ENCODE measurements at places on chromosomes 11 and 22. TPM values are rescaled to one million over a fixed set of nuclear protein-coding genes. Genes with fewer than 3 reads are reported as not detected.

The OR51I1 gene
- not detected for total RNA-seq

The AQP11 gene
- 7.5 TPM for total RNA-seq

The APOL5 gene
- total RNA-seq, result not detected

The PARVG gene
- not detected for total RNA-seq

The MS4A12 gene
- not detected for total RNA-seq

The SEC14L6 gene
- total RNA-seq, result not detected

The KCNA4 gene
- not detected for total RNA-seq

The ROBO4 gene
- total RNA-seq, result not detected

The MUC5AC gene
- total RNA-seq, result 6.9 TPM

The DLG2 gene
- total RNA-seq, result 0.86 TPM

The KRTAP5-2 gene
- total RNA-seq, result not detected

The STIM1 gene
- total RNA-seq, result 28.3 TPM

The MRGPRX3 gene
- total RNA-seq, result not detected

The LYVE1 gene
- total RNA-seq, result not detected

The CHEK1 gene
- 42.1 TPM for total RNA-seq

The FGF4 gene
- not detected for total RNA-seq

The HEPHL1 gene
- total RNA-seq, result not detected

The PAX6 gene
- not detected for total RNA-seq

The TUBA8 gene
- total RNA-seq, result 0.13 TPM

The OR51B6 gene
- not detected for total RNA-seq

The SCGB2A2 gene
- not detected for total RNA-seq

The LIF gene
- total RNA-seq, result 48.5 TPM

The SLC43A1 gene
- total RNA-seq, result 47.7 TPM
